ENCODE measurements at places on chromosomes 5 and 9.

- DNase-seq = peak; percentile 48
Observed at GRCh38 chr9:89884356-89885083, 279.7 kb downstream of the GADD45G start.

- no peak for DNase-seq
Observed at GRCh38 chr9:137984005-137984404, 106.4 kb downstream of the CACNA1B start.

DNA sequence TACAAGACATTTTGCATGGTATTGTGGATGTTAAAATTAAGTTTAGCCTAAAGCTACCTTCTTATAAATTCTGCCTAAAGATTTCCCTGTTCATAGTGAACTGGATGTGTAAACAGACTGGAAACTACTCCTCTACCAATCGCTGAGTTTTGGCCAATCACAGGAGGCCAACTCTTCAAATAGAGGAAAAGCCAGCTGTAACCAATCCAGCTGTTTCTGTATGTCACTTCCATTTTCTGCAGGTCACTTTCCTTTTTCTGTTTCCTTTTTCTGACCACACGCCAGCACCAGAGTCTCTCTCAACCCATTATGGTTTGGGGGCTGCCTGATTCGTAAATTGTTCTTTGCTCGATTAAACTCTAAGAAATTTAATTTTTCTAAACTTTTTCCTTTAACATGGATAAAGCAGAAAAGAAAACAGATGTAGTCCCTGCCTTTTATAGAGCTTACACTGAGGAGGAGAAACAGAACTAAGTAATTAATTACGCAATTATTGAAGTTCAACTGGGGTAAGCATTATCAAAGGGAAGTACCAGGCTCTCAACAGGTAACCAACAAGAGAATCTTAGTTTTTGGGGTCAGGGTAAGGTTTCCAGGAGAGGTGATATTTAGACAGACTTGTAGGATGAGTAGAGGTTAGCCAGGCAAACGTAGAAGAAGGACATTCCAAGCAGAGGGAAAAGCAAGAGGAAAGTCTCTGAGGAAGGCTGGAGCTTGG is 27.7 kb downstream of the RANBP3L start:
- no peak for DNase-seq

GRCh38 chr5:66529704-66530103 is 66.5 kb upstream of the MAST4 start:
- no peak for DNase-seq

- DNase-seq = peak; percentile 31
Observed at GRCh38 chr5:58127255-58128220, 332.3 kb downstream of the PLK2 start.

DNA sequence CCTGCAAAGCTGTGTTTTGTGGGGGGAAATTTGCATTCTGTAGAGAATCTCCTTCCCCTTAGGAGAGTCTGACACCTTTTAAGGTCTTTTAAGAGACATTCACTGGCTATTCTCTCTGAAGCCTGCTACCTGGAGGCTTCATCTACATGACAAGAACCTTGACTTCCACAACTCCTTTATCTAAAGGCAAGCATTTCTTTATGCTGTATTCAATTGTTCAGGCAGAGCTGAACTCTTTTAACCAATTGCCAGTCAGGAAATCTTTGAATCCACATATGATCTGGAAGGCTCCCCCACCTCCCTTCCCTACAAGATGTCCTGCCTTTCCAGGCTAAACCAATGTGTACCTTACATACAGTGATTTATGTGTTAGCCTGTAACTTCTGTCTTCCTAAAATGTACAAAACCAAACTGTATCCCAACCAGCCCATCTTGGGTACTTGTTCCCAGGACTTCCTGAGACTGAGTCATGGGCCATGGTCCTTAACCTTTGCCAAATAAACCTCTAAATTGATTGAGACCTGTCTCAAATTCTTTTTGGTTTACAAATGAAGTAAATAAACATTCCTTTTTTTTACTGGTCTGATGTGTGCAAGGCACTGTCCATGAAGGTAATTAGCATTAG is 9.9 kb downstream of the C9orf85 start:
- DNase-seq = no peak

DNA sequence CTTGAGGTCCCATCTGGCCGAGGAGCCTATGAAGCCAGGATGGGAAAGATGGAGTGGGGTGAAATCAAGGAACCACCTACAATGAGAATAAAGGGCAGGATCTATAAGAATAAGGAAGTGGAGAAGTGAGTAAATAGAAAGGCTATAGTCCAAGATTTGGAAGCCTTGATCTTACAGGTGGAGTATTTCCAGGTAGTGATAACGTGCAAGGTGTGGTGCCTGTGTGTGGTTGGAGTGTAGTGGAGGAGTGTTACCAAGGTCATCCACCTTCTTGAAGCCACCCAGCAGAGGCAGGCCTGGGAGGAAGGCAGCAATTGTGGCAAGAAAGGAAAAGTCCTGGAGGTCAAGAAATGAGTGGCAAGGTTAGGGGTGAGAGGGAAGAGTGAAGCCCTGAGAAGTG is 72.9 kb downstream of the IQGAP2 start:
- no peak for DNase-seq

GRCh38 chr9:31243386-31243785 is 1141.1 kb upstream of the ACO1 start:
- DNase-seq = no peak

GRCh38 chr5:58240322-58240721 is 219.6 kb downstream of the PLK2 start:
- DNase-seq = no peak

- DNase-seq = no peak
Observed at GRCh38 chr5:139443831-139444453, 4.6 kb upstream of the DNAJC18 start.

DNA sequence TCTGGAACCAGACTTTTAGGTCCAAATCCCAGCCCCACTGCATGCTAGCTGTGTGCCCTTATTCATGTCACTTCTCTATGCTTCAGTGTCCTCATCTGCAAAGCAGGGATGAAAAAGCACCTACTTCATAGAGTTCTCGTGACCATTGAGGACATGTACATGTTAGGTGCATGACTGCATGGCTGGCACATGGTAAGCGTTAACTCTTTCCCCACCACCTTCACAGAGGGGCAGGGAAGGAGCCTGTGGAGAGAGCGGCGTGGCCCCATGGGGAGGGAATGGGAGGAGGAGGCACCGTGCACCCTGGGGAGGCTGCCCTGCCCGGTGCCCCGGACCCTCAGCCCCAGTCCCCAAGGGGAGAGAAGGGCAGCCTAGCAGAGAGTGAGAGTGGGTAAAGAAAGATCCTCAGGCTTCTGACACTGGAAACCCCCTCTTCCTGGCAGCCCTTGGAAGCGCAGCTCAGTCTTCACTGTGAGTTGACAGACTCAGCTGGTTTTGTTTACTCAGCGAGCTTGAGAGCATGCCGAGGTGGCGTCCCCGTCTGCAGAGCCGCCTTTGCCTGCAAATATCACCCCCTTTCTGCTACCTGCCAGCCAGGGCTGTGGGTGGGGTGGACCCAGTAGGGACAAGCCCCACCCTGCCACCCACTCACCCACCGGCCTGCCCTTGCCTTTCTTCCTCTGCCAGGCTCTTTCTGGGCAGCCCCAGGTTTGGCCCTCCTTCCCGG is 10.6 kb upstream of the ANGPTL2 start:
- DNase-seq = peak; percentile 56

GRCh38 chr9:138082918-138083636 is 205.5 kb downstream of the CACNA1B start:
- no peak for DNase-seq

GRCh38 chr5:105840800-105841199 is 1829.9 kb downstream of the EFNA5 start:
- no peak for DNase-seq

DNA sequence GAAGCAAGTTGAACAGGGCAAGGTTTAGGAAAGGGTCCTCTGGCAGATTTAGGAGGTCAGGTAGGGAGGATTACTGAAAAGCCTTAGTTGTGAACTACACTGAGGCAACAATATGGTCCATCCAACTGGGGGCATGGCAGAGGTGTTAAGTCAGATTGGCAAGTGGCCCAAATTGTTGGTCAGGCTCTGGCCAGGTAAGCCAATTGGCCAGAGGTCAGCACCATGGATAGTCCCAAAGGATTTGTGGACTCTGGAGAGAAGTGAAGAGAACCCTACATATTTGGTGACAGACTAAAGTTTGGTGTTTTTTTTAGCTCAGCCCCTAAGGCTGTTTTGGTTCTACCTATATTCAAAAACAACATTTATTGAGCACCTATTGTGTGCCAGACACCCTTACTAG is 39.1 kb upstream of the RASGRF2 start:
- DNase-seq = no peak

- no peak for DNase-seq
Observed at GRCh38 chr5:97224112-97224750, 41.2 kb upstream of the RIOK2 start.

GRCh38 chr5:157387683-157388093 is 72.3 kb upstream of the NIPAL4 start:
- peak; percentile 61 for DNase-seq

GRCh38 chr9:79862921-79863890 is 291.4 kb downstream of the TLE4 start:
- no peak for DNase-seq

DNA sequence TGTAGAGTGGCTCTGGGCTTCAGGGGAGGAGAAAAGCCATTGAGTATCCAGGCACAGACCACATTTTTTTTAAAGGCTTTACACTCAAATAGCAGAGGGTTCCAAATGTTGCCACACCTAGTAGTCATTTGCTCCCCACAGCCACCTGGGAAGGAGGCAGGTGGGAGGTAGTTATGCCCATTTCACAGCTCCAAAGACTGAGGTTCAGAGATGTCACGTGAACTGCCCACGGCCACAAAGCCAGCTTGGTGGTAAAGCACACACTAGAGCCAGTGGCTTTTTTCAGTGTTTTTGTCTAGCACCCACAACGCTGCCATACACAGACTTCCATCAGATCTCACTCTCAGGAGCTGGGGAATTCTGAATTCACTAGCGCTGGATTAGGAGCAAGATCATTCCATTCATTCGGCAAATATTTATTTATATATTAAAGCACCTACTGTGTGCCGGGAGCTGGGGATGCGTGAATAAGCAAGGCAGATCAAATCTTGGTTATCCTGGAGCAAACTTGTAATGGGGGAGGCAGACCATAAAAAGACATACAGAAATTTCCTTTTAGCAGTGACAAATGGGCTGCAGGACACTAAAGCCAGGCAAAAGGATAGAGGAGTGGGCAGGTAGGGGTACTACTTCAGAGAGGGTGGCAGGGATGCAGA is 7.4 kb downstream of the WHRN start:
- no peak for DNase-seq

DNA sequence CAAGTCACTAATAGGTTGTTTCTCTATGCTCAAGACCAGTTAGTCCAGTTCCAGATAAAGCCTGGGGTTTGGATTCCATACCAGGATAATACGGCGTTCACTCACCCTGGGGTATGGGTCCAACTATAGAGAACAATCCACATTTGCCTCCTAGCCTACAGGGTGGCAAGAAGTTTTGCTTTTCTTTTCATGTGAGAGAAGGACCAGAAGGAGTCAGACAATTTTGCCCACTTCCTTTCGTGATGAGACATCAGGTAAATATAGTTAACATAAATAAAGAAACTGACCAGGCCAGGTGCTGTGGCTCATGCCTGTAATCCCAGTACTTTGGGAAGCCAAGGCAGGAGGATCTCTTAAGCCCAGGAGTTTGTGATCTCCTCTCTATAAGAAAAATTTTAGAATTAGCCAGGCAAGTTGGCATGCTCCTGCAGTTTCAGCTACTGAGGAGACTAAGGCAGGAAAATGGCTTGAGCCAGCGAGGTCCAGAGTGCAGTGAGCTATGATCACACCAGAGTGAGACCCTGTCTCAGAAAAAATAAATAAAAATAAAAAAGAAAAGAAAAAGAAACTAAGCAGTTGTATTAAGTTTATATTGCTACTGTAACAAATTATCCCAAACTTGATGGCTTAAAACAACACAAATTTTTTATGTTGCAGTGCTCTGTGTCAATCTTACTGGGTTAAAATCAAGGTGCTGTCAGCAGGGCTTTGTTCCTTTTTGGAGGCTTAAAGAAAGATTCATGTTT is 7.5 kb upstream of the REEP5 start:
- DNase-seq = no peak

DNA sequence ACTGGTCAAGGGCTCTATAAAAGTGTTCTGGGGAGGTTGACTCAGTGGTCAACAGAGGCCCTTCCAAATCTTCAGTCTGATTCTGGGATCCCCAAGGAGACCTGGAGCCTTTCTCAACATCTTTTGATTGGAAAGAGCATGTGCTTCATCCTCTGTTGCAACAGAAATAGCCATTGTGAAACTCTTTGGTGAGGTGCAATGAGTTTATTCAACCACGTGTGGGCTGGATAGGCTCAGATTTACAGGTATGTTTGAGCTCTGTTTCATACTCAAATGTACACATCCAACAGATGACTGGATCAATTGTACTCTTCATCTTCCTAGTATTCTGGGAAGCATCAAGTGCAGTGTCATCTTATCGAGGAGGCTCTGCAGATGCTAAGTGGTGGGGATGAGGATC is 60.5 kb downstream of the CTSL start:
- no peak for DNase-seq

DNA sequence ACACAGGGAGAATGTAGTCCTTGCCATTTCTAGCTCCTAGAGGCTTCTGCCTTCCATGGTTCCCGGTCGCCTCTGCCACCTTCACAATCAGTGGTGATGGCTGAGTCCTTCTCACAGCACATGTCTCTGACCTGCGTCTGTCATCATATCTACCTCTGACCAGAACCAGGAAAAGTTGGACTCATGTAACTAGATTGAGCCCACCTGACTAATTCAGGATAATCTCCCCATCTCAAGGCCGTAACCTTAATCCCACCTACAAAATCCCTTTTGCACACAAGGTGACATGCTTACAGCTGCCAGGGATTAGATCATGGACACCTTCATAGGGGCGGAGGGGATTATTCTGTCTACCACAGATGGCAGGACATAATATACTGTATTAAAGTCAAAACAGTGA is 375.6 kb downstream of the ICE1 start:
- DNase-seq = no peak

DNA sequence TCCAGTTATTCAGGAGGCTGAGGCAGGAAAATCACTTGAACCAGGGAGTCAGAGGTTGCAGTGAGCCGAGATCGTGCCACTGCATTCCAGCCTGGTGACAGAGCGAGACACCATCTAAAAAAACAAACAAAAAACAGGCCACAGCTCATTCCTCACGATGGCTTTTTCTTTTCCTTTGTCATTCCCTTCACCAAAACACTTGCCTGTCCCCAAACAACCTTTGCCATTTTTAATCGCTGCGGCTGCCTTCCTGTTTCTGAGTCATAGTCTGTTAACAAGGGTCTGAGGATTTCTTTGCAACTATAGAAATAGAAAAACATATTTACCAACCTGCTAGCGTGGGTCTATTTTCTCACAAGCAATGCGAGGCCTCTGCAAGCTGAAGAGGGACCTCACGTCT is 123.0 kb upstream of the FSTL4 start:
- DNase-seq = no peak

- DNase-seq = no peak
Observed at GRCh38 chr5:127891942-127892341, 188.8 kb downstream of the CCDC192 start.

GRCh38 chr9:33239921-33240320 is at the start of gene SPINK4:
Gene SPINK4, plus strand, starts transcription at chr9:33240167. Its CDS starts 42 bp downstream, at chr9:33240209.
- DNase-seq = no peak

DNA sequence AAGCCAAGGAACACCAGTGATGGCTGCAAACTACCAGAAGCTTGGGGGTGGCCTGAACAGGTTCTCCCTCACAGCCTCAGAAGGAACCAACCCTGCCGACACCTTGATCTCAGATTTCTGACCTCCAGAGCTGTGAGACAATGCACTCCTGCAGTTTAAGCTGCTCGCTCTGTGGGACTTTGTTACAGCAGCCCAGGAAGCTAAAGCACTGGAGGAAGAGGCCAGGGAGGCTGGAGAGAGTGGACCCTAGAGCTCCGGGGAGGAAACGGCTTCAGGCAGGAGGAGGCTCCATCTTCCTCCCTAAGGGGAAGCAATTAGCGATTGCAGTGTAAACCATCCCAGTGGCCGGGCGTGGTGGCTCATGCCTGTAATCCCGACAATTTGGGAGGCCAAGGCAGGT is 25.1 kb downstream of the BARX1 start:
- no peak for DNase-seq

Measured in right hindlimb (tissue), 1 donor.